Osteocyte (in vitro differentiated cells): ENCODE measurements at places on chromosomes 16 and 17. TPM values are rescaled to one million over a fixed set of nuclear protein-coding genes. Genes with fewer than 3 reads are reported as not detected.

The MGRN1 gene
- 88.0 and 94.6 TPM in 2 replicates for total RNA-seq

The KRTAP9-7 gene
- not detected in 2 replicates for total RNA-seq

The CASKIN1 gene
- total RNA-seq: 2.4 and 3.7 TPM in 2 replicates

The TP53TG3 gene
- not detected in 2 replicates for total RNA-seq

The MYLK3 gene
- total RNA-seq: 0.24 and 0.42 TPM in 2 replicates

The KLHL10 gene
- not detected in 2 replicates for total RNA-seq

The TGFB1I1 gene
- 112 and 120 TPM in 2 replicates for total RNA-seq

The KRTAP3-2 gene
- total RNA-seq: not detected in 2 replicates

The EVI2A gene
- total RNA-seq: not detected in 2 replicates

The USP22 gene
- total RNA-seq: 257 and 260 TPM in 2 replicates

The CCL5 gene
- not detected in 2 replicates for total RNA-seq

DNA sequence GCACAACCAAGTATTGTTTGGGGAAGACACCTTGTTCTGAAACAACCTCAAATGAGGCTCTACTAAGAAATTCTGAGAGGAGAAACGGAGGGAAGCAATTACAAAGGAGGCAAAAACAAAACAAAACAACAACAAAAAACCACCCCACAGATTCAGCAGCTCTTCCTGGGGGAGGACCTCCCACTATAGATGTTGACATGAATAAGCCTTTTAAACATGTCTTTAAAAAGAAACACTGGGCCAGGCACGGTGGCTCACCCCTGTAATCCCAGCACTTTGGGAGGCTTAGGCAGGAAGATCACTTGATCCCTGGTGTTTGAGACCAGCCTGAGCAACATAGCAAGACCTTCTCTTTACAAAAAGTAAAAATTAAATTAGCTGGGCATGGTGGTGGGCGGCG, 22.6 kb upstream of the JPH3 start:
- no peak overlapping the region for H3K4me3 ChIP-seq
- no peak for DNase-seq
- peak overlapping the region; percentile 47 for H3K27ac ChIP-seq
- H3K4me1 ChIP-seq: peaks cover 71% of the 10 kb centered on the region
- H3K36me3 ChIP-seq: no peaks in the 10 kb centered on the region

DNA sequence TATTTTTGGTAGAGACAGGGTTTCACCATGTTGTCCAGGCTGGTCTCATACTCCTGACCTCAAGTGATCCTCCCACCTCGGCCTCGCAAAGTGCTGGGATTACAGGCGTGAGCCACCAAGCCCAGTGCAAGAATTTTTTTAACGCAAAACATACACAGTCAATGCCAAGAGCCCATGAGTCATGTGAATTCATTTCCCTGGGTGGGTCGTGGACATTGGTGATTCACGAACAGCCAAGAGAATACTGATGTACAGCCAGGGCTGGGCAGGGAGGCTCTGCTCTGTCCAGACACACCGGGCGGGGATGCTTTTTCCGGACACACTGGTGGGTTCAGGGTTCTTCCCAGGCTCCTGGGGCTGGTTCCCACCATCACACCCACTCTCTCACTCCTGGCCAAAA, 17.7 kb downstream of the SLC38A8 start:
- peak overlapping the region; percentile 47 for H3K27ac ChIP-seq
- H3K27me3 ChIP-seq: peaks cover 8% of the 10 kb centered on the region
- no peak overlapping the region for H3K4me3 ChIP-seq
- peaks cover 2% of the 10 kb centered on the region for H3K36me3 ChIP-seq
- H3K4me1 ChIP-seq: peaks cover 13% of the 10 kb centered on the region

DNA sequence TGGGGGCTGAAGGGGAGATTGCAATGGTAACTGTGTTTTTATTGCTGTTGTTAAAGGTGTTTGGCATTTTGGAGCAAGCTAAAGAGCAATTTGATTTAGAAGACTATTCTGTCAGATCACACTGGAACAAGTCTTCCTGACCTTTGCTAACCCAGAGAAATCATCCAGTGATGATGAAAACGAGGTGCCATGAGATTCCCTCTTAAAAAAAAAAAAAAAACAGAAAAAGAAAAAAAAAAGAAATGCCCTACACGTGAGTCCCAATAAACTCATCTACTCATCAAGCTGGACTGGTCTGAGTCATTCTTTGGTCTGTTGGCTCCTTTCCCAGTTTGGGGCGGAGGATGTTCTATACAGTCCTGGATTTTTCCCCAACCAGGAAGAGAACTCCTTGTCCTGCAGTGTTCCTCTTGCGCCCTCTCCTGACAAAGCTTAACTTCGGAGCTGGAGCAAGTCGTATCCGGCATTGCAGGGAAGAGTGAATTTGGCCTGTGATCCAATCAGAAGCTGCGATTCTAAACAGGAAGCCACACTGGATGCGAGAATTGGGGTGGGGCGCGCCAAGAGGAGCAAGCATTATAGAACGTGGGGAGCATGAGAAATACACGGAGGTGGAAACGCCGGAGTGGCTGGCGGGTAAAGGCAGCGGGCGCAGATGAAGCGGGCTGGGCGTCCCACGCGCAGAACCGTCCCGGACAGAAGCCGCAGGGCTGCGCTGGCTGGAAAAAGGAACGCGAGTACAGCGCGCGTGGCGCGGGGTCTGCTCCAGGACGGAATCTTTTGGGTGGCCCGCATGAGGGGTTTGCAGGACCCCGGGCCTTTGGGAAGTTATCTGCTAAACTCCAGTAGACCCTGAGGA, 22.4 kb upstream of the CRYM start:
- peak; percentile 98 for DNase-seq

DNA sequence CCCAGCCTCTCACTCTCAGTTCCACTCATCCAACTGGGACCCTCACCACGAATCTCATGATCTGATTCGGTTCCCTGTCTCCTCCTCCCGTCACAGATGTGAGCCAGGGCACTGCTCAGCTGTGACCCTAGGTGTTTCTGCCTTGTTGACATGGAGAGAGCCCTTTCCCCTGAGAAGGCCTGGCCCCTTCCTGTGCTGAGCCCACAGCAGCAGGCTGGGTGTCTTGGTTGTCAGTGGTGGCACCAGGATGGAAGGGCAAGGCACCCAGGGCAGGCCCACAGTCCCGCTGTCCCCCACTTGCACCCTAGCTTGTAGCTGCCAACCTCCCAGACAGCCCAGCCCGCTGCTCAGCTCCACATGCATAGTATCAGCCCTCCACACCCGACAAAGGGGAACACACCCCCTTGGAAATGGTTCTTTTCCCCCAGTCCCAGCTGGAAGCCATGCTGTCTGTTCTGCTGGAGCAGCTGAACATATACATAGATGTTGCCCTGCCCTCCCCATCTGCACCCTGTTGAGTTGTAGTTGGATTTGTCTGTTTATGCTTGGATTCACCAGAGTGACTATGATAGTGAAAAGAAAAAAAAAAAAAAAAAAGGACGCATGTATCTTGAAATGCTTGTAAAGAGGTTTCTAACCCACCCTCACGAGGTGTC, 26.6 kb downstream of the STH start:
- H3K4me1 ChIP-seq: peaks cover 3% of the 10 kb centered on the region
- DNase-seq: no peak
- no peak overlapping the region for H3K27ac ChIP-seq
- no peak overlapping the region for H3K4me3 ChIP-seq

GRCh38 chr17:40705584-40705983, 2.0 kb upstream of the KRT24 start:
- no peaks in the 10 kb centered on the region for H3K36me3 ChIP-seq
- H3K27me3 ChIP-seq: peaks cover 56% of the 10 kb centered on the region
- H3K4me3 ChIP-seq: no peak overlapping the region
- H3K27ac ChIP-seq: no peak overlapping the region
- no peak for DNase-seq
- H3K4me1 ChIP-seq: no peaks in the 10 kb centered on the region

GRCh38 chr16:4771646-4772045, 4.7 kb upstream of the ZNF500 start:
- no peak overlapping the region for H3K27ac ChIP-seq
- no peak overlapping the region for H3K4me3 ChIP-seq
- peaks cover 20% of the 10 kb centered on the region for H3K4me1 ChIP-seq
- no peaks in the 10 kb centered on the region for H3K36me3 ChIP-seq
- no peak for DNase-seq

DNA sequence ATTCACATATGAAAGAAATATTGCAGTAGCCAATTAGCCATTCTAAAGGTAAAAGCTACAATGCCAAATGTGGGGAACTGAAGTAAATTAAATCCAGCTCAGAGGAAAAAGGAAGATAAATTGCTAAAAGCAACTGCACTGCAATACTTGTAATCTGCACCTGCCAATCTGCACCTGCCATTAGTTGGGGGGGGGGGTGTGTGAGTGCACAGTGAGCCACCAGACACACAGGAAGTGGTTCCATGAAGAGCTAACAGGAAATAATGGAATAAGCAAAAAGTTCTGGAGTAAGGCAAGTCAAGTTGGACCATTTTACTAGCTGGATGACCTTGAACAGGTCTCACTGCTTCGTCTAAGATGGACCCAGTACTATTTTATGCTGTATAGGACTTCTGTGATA, 191.8 kb downstream of the PARN start:
- H3K27ac ChIP-seq: no peak overlapping the region
- H3K27me3 ChIP-seq: no peaks in the 10 kb centered on the region
- no peak for DNase-seq
- peaks cover 14% of the 10 kb centered on the region for H3K36me3 ChIP-seq
- H3K4me3 ChIP-seq: no peak overlapping the region

- DNase-seq: no peak
- no peaks in the 10 kb centered on the region for H3K4me1 ChIP-seq
- no peak overlapping the region for H3K27ac ChIP-seq
- H3K4me3 ChIP-seq: no peak overlapping the region
- no peaks in the 10 kb centered on the region for H3K27me3 ChIP-seq
These were observed 38.4 kb downstream of the CENPV start for GRCh38 chr17:16314859-16315258.

GRCh38 chr16:78607465-78607864, 508.0 kb downstream of the WWOX start:
- peaks cover 40% of the 10 kb centered on the region for H3K4me1 ChIP-seq
- peak overlapping the region; percentile 84 for H3K27ac ChIP-seq
- H3K4me3 ChIP-seq: peak overlapping the region; percentile 11
- no peak for DNase-seq
- H3K27me3 ChIP-seq: no peaks in the 10 kb centered on the region

GRCh38 chr16:85554889-85555718, 58.0 kb upstream of the GSE1 start:
- H3K36me3 ChIP-seq: no peaks in the 10 kb centered on the region
- peak overlapping the region; percentile 94 for H3K27ac ChIP-seq
- DNase-seq: no peak
- H3K27me3 ChIP-seq: no peaks in the 10 kb centered on the region
- H3K4me1 ChIP-seq: peaks cover 47% of the 10 kb centered on the region
- H3K4me3 ChIP-seq: peak overlapping the region; percentile 92

DNA sequence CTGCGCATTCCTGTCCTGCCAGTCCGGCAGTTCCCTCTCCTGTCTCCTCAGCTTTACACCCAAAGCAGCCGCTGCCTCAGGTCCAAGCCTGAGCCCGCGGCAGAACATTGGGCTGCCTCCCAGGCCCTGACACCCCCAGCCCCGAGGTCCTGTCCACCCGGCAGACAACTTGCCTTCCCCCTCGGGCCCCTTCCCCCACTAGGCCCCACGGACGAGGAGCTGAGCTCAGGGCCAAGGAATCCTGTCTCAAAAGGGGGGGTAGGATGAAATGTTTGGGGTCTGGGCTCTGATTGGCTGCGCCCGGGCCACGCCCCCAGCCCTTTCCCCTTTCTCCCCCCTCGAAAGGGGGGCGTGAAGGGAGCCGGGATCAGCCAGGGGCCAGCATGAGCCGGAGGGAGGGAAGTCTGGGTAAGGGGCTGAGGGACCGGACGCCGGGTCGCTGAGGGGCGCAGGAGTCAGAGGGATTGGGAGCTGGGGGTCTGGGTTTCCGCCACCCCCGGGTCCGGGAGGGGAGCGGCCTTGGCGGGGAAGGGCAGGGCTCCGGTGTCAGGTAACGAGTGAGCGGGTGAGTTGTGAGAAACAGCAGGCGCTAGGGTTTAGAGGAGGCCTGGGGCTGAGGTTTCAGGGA, at the start of gene CTF1:
TSS of gene CTF1 (plus strand) at position 354 of the 628 bp plus-strand sequence. CDS start at position 384, 30 bp downstream.
- peak within 1 kb of the TSS; percentile 88 for H3K4me3 ChIP-seq
- H3K27ac ChIP-seq: peak within 1 kb of the TSS; percentile 99
- H3K27me3 ChIP-seq: no peaks in the 10 kb centered on the region
- H3K4me1 ChIP-seq: peaks cover 42% of the 10 kb centered on the region
- DNase-seq: peak; percentile 86
- peaks cover 3% of the 10 kb centered on the region for H3K36me3 ChIP-seq

GRCh38 chr16:9124908-9125584, 33.6 kb downstream of the HAPSTR1 start:
- no peaks in the 10 kb centered on the region for H3K27me3 ChIP-seq
- H3K4me3 ChIP-seq: no peak overlapping the region
- H3K4me1 ChIP-seq: peaks cover 21% of the 10 kb centered on the region
- peak overlapping the region; percentile 21 for H3K27ac ChIP-seq
- DNase-seq: no peak

DNA sequence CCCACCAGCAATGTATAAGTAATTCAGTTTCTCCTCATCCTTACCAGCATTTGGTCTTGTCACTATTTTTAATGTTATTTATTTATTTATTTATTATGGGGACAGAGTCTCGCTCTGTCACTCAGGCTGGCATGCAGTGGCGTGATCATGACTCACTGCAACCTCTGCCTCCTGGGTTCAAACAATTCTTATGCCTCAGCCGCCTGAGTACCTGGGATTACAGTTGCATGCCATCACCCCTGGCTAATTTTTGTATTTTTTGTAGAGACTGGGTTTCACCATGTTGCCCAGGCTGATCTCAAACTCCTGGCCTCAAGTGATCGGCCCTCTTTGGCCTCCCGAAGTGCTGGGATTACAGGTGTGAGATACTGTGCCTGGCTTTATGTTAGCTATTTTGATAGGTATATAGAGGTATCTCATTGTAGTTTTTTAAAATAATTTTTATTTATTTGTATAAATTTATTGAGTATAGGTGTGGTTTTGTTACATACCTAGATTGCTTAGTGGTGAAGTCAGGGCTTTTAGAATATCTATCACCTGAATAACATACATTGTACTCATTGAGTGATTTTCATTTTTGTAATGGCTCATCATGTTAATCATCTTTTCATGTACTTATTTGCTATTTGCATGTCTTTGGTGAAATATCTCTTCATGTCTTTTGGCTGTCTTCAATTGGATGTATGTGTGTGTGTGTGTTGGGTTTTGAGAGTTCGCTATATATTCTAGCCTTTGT, 53.3 kb downstream of the TANC2 start:
- peaks cover 5% of the 10 kb centered on the region for H3K4me1 ChIP-seq
- H3K4me3 ChIP-seq: no peak overlapping the region
- no peaks in the 10 kb centered on the region for H3K27me3 ChIP-seq
- no peak overlapping the region for H3K27ac ChIP-seq
- no peak for DNase-seq
- H3K36me3 ChIP-seq: peaks cover 9% of the 10 kb centered on the region
